Thymus (tissue), 14 donors: ENCODE measurements at places on chromosomes 7 and 10. TPM values are rescaled to one million over a fixed set of nuclear protein-coding genes. Genes with fewer than 3 reads are reported as not detected.

Gene LGI1
- total RNA-seq = 0.28 TPM

Gene SPDYE16
- total RNA-seq = 0.14 TPM

Gene CALHM1
- 0.09 TPM for total RNA-seq

Gene ASB15
- total RNA-seq = not detected

Gene GIGYF1
- 13.8 TPM for total RNA-seq

Gene TMEM213
- total RNA-seq = 0.05 TPM

Gene PRKRIP1
- total RNA-seq = 19.4 TPM

GRCh38 chr7:44161371-44161770, 20.2 kb upstream of the MYL7 start:
- no peak for DNase-seq
- no peaks in the 10 kb centered on the region for H3K27me3 ChIP-seq
- no peaks in the 10 kb centered on the region for H3K36me3 ChIP-seq

DNA sequence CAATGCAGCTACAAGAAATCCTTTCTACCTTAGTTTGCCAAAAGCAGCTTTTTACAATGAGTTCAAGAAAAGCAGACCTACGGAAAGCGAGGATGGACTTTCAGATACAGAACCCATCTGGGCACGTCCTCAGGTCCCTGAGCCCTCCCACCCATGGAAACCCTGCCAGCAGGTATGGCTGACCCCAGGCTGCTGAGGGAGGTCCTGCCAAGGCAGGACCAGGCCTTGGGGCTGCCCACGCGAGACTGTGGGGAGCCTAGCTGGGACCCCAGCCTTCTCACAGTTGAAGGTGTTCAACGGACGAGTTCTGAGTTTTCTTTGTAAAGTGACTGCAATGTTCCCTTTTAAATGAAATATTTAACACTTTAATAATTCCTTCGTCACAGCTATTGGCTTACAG, 245.0 kb downstream of the MGMT start:
- no peaks in the 10 kb centered on the region for H3K36me3 ChIP-seq
- no peak for DNase-seq
- H3K4me1 ChIP-seq = peaks cover 2% of the 10 kb centered on the region
- H3K4me3 ChIP-seq = no peak overlapping the region
- no peaks in the 10 kb centered on the region for H3K27me3 ChIP-seq

GRCh38 chr7:14762561-14762960, 140.0 kb downstream of the DGKB start:
- H3K27ac ChIP-seq = no peak overlapping the region
- no peak for DNase-seq
- no peak overlapping the region for H3K4me3 ChIP-seq

GRCh38 chr10:7826971-7827370, 8.7 kb downstream of the TAF3 start:
- no peaks in the 10 kb centered on the region for H3K4me1 ChIP-seq
- no peaks in the 10 kb centered on the region for H3K27me3 ChIP-seq
- no peak overlapping the region for H3K4me3 ChIP-seq
- H3K27ac ChIP-seq = no peak overlapping the region

GRCh38 chr10:79246606-79247275, 100.5 kb upstream of the PPIF start:
- H3K27me3 ChIP-seq = peaks cover 13% of the 10 kb centered on the region
- DNase-seq = no peak
- no peaks in the 10 kb centered on the region for H3K36me3 ChIP-seq
- H3K27ac ChIP-seq = no peak overlapping the region
- peaks cover 80% of the 10 kb centered on the region for H3K4me1 ChIP-seq

DNA sequence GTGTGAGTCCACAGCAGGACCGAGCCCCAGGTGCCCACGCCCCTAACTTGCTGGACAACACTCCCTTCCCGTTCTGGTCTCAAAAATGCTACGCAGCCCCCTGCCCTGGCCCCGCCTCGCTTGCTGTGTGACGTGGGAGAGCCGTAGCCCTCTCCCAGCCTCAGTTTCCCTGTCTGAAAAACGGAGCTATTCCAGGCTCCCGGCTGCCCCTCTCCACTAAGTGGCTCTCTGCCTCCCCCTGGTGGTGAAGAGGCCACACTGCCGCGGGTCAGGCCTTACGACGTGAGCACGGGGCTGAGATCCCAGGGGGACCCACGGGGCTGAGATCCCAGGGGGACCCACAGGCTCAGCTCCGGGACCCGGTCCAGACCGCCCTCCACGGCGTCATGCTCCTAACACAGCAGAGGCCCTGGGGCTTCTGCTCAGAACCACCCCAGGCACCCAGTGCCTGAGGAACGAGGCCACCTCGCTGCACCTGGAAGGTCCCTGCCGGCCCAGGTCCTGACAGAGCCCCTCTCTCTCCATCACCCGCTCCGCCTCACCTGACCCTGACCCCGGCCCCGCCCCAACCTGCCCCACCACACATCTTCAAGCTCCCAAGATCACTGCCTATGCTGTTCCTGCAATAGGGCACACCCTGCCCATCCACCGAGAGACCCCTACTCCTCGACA, 26.7 kb downstream of the MICALL2 start:
- no peak overlapping the region for H3K27ac ChIP-seq
- H3K36me3 ChIP-seq = no peaks in the 10 kb centered on the region
- H3K4me1 ChIP-seq = no peaks in the 10 kb centered on the region
- H3K4me3 ChIP-seq = no peak overlapping the region

GRCh38 chr10:57420881-57421280, 846.8 kb downstream of the IPMK start:
- H3K36me3 ChIP-seq = no peaks in the 10 kb centered on the region
- no peak overlapping the region for H3K27ac ChIP-seq
- DNase-seq = no peak
- H3K4me3 ChIP-seq = no peak overlapping the region
- H3K27me3 ChIP-seq = no peaks in the 10 kb centered on the region
- H3K4me1 ChIP-seq = no peaks in the 10 kb centered on the region

GRCh38 chr10:114576716-114577115, 81.4 kb downstream of the ABLIM1 start:
- H3K4me1 ChIP-seq = no peaks in the 10 kb centered on the region
- no peak overlapping the region for H3K27ac ChIP-seq
- no peak for DNase-seq
- no peaks in the 10 kb centered on the region for H3K36me3 ChIP-seq
- no peak overlapping the region for H3K4me3 ChIP-seq

DNA sequence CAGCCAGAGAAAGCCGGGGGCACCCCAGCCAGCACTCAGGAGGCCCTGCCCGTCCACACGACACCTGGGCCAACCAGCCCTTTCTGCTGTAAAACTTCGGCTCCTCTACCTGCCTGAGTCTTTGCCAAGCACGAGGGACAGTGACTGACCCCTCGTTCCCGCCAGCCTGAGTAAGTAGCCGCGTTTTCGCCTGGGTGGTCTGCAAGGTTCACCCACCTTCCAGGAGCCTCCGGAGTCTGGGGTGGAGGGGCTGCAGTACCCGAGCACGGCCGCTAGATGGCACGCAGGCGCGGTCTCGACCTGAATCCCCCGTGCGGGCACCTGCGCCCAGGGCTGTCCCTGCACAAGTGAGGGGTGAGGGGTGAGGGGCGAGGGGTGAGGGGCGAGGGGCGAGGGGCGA, 192.7 kb downstream of the PTPRN2 start:
- DNase-seq = peak; percentile 30
- no peak overlapping the region for H3K27ac ChIP-seq
- no peaks in the 10 kb centered on the region for H3K36me3 ChIP-seq

DNA sequence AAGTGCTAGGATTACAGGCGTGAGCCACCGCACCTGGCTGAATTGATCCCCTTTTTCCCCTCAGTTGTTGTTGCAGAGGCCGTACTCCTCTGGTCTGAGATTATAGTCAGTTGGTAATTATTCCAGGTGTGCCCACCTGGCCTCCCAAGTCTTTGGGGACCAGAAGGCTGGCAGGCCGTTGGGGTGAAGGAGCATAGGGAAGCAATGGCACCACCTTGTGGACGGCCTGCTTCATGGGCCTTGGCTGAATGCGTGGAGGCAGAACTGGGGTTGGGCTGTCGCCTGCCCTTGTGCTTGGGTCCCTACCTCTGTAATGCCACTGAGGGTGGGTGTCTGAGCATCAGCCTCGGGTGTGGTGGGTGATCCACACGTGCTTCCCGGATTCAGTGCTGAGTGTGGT, 125.7 kb downstream of the RGS10 start:
- DNase-seq = peak; percentile 81
- H3K27ac ChIP-seq = no peak overlapping the region
- H3K4me3 ChIP-seq = no peak overlapping the region
- no peaks in the 10 kb centered on the region for H3K36me3 ChIP-seq
- H3K4me1 ChIP-seq = peaks cover 5% of the 10 kb centered on the region

DNA sequence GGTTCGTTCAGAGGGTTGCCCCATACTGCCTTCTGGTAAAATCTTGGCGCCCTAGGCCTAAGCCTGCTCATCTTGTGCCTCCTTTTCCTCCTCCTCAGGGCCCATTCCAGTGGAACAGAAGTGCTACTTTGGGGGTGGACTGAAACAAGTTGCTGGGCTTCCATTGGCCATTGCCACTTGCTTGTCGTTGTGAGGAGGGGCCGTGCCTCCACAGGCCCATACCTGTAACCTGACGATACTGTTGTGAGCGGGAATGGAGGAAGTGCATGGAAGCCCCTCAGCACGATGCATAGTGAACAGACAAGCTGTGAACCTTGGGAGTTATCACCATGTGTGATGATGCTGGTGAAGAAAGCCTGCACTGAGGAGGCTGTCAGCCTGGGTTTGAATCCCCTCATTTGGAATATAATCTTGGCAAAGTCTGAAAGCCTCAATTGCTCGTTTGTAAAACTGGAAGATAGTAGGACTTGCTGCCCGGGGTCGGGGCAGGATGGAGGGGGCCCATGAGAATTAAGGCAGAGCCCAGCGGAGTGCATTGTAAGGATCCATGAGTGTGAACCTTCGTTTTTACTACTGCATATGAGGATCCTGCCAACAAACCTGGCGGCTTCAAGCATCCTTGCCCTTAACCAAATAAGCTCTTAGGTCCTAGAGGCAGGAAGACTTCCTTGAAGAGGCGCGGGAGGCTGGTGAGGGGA, 671 bp upstream of the PAPSS2 start:
- no peak overlapping the region for H3K27ac ChIP-seq
- H3K36me3 ChIP-seq = no peaks in the 10 kb centered on the region
- H3K4me3 ChIP-seq = no peak overlapping the region
- H3K4me1 ChIP-seq = peaks cover 6% of the 10 kb centered on the region
- no peak for DNase-seq

DNA sequence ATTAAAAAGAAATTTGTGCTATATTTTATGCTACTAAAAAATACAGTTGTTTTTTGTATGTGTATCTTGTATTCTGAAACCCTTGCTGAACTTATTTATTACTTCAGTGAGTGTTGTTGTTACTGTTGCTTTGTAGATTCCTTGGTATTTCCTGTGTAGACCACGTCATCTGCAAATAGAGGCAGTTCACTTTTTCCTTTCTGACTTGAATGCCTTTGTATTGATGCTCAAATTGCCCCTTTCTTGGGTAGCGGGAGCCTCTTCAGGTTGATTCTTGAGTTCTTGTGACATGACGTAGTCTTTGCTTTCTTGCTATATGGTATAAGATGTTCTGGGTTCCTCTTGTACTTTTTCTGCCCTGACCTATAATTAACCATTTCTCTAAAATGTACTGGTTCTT, 504.1 kb downstream of the SDK1 start:
- H3K36me3 ChIP-seq = no peaks in the 10 kb centered on the region
- H3K4me1 ChIP-seq = no peaks in the 10 kb centered on the region
- no peak overlapping the region for H3K27ac ChIP-seq
- no peak overlapping the region for H3K4me3 ChIP-seq

- H3K27ac ChIP-seq = no peak overlapping the region
- no peaks in the 10 kb centered on the region for H3K36me3 ChIP-seq
These were observed 35.4 kb upstream of the PODXL start for GRCh38 chr7:131591687-131592319.
